ENCODE measurements at places on chromosomes 1 and 21.

DNA sequence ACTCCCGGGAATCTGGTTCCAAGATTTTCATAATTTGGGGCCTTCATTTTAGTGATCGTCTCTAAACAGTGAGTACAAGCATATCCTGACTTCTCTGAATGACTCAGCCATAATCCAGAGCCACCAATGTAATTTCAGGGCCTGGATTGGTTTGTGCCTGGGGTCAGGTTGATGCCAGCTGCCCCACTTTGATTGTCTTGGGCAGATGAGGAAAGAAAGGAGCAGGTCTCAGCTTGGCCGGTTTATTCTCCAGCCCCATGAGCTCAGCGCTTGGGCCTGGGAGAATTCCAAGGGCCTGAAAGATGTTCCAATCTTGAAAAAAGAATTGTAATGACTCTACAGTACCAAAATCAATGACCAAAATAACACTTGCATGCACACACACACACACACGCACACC, 71.2 kb upstream of the ECE1 start:
- no peak for DNase-seq

- DNase-seq = peak; percentile 4
Measured at GRCh38 chr1:224786533-224787250, 142.8 kb upstream of the DNAH14 start.

DNA sequence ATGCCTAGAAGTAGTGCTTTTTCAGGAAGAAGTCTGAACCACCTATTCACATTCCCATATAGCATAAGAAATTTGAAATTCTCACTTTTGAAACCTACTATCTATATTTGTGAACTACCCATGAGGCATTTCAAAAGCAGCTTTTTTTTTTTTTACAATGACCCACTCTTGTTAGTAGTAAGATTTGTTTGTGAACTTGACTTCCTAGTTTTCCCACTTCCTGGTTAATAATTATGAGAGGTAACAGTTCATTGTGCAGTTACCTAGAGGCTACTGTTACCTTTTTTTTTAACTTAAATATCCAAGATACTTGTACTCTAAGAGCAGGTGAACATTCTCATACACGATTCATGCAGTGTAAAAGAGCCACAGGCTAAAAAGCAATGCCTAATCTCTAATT, 371.7 kb upstream of the ADGRL2 start:
- no peak for DNase-seq

DNA sequence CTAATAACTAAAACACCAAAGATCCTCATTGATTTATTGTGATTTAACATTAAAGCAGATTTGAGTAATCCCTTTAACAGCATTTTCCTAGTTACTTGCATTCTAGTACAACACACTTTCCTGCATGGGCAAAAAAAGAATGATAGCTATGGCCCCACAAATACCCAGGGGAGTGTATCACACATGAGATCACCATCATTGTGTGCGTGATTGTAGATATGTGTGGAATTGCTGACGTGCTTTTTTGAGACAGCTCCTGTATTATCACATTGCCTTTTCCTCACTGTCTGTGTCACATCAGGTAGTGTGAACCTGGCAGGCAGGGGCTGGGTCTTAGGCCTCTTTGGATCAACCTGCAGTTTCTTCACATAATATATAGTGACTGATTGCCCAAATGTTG, 48.5 kb upstream of the SAMD13 start:
- DNase-seq = peak; percentile 50

GRCh38 chr1:169491845-169492281, 6.1 kb upstream of the SLC19A2 start:
- DNase-seq = no peak

GRCh38 chr1:20819818-20820217, 32.7 kb upstream of the HP1BP3 start:
- no peak for DNase-seq
